T1000 (cell line): ENCODE measurements at places on chromosomes 13 and 19.

DNA sequence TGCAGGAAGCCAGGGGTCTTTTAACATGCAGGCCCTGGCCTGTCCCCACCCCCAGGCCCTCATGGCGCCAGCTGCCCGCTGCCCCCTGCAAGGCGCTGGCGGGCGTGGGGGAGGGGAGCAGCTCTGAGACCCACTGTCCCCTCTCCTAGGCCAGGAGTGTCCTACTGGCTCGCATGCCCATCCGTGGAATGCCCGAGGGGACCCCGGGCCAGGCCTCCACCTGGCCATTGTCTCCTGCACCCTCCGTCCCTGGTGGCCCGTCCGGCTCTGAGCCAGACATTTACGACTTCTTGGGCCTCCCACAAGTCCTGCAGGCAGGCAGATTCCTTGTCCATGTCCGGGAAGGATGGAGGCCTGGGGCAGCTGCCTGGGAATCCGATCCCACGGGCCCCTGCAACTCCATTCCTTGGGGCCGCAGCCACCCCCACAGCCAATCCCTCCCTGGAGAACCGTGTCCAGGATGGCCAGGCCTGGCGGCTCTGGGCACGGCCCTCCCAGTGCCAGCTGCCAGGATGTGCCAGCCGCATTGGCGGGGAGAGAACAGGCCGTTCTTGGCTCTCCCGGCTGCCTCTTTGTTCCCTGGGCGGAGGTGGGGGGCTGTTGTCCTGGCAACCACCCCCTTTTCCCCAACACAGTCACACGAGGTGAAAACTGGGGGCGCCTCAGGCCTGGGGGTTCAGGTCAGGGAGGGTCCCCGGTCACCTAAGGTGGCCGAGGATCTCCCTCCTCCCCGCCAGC is 10.5 kb upstream of the PLIN3 start:
- no peak for DNase-seq

GRCh38 chr19:14333101-14333871 is 48.0 kb upstream of the ADGRE5 start:
- DNase-seq: no peak

DNA sequence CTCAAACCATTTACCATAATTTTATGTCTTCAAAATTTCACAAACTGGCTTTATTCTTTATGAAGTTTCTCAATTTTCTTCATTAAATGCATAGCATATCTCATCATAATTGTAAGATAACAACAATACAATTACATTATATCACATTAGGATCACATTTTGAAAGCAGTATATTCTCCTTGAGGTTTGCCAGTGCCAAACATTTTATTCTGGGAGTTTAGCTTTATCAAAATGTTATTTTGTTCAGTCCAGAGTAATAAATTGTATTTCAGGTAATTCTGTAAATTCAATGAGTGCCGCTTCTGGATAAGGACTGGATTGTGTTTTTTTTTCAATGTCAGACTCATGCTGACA is 234.6 kb upstream of the MIR17HG start:
- no peak for DNase-seq

- no peak for DNase-seq
Measured at GRCh38 chr19:35031072-35031881, 1.0 kb downstream of the SCN1B start.

- no peak for DNase-seq
Measured at GRCh38 chr13:94119360-94119936, 360.0 kb downstream of the DCT start.

- peak; percentile 63 for DNase-seq
Measured at GRCh38 chr13:109787135-109787954, 962 bp upstream of the IRS2 start.

DNA sequence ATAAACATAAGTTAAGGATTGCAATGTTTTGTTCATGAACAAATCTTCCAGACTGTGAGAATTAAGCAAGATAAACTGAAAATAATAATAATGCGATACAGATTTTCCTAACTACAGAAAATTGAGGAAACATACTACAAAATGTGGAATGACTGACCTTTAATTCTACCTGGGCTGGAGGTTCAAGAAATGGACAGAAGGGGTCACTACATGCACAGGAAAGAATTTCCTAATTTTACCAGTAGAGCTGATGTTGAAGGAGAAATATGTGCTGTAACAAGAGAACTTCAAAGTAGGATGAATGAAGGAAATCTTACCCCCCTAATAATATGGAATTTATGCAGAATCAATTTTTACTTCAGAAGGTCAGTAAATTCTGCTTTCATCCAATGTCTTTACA is 62.3 kb downstream of the ZNF627 start:
- DNase-seq: no peak

DNA sequence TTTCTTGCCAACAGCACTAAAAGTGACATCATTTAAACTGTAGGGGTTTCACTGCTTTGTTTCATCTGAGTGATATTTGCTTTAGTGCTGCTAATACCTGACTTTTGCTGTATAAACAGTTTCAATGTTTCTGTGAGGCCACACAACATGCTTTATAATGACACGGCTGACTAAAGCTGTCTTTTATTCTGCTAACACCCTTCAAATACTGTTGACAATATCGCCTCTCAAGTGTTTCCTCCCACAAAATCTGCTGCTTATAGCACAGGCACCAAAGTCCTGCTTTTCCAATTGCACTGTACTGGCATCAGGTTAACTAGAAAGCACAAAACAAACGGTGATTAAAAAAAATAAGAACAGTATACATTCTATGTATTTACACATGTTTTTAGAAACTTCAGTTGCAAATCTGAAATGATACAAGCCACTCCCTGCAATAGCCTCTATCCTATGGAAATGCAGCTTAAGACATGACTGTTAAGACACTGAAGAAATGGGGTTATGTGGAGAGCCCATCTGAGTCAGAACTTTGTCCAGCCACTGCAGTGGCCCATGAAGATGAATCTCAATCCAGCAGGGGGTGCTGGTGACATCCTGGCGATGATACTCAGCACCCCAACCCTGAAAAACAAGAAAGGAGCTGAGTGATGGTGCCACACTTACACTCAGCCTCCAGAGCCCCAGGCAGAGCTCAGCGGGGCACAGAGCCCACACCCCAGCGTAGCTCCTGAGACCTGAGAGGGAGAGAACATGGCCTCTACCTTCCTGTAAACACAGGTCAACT is 29.4 kb downstream of the RFXAP start:
- DNase-seq: no peak

- DNase-seq: no peak
Measured at GRCh38 chr19:12042893-12043292, 7.4 kb upstream of the ZNF433 start.
